Frontal cortex (tissue), 4 donors: ENCODE measurements at places on chromosomes 11 and 22. TPM values are rescaled to one million over a fixed set of nuclear protein-coding genes. Genes with fewer than 3 reads are reported as not detected.

DNA sequence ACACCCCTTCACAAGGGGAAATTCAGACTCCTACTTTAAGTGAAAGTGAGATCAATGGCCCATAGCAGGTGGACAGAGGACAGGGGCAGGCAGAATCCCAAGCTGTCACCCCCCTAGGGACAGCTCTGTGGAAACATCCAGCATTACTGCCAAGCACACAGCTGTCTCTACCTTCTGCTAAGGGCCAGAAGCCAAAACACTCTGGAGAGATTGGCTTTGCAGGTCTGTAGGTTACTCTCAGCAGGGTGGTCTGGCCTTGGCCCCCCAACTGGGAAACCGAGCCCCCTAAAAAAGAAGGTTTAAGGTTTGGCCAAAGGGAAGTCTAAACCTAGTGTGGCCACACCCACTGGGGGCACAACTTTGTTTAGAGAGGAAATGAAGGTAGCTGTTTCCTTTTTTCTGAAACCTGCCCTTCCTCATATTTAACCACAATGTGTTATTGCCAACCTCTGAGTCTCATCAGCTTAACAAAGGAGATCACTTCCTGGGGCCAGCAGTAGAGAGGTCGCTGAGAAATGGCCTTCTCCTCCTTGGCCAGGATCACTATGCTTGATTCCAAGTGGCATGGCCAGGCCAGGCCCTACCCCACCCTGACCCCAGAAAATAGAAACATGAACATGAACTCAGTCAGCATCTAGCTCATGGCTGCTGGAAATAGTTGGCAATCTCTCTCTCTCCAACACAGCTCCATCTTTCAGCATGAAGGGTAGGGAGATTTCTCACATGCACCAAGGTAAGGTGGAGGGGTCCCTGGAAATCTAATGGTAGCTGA lies 25.9 kb upstream of the SCARF2 start:
- DNase-seq, result no peak

DNA sequence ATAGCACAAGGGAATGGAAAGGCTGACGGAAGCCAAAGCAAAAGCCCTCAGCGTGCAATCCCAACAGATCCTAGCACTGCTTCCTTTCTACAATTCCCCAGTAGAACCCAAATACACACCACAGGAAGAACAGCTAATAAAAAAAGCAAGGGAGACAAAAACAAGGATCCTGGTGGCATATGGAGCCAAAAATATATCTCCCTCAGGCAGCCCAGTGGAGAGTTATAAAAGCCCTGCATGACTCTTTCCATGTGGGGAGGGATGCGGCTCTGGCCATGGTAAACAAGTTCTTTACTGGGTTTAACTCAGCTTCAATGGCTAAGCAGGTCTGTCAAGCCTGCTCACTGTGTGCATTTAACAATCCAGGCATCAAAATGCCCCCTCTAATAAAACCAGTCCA lies 88.1 kb downstream of the PIWIL4 start:
- DNase-seq, result no peak

GRCh38 chr11:133886029-133886428 lies 40.7 kb upstream of the SPATA19 start:
- no peak for DNase-seq

LYVE1 gene
- total RNA-seq, result 6.9 TPM

GRCh38 chr22:36326178-36327161 lies 61.3 kb downstream of the MYH9 start:
- no peak for DNase-seq

GRCh38 chr11:8586184-8586583 lies 7.8 kb downstream of the STK33 start:
- no peak for DNase-seq

DNA sequence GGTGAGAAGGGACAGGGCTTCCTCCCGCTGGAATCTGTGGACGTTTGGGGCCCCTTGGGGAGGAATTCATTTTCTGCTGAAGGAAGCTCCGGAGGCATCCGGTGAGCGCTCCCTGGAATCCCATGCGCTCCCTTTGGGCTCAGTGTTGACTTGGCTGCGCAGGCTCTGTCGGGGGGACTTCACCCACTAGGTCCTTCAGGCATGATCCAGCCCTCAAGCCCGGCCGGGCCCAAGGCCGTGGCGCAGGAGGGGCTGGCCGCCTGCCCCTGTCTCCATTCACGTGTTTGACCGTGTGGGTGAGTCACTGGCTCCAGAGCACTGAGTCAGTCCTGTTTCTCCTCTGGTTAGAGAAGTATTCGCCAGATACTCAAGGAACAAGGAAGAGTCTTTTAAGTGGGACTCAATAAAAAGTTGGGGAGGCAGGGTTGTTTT lies 1.4 kb downstream of the CTTN start:
- peak; percentile 47 for DNase-seq

RFPL3 gene
- not detected for total RNA-seq

CYB5R2 gene
- 2.0 TPM for total RNA-seq

- DNase-seq, result no peak
Observed at GRCh38 chr11:73225001-73225686, 7.1 kb downstream of the P2RY2 start.

DNA sequence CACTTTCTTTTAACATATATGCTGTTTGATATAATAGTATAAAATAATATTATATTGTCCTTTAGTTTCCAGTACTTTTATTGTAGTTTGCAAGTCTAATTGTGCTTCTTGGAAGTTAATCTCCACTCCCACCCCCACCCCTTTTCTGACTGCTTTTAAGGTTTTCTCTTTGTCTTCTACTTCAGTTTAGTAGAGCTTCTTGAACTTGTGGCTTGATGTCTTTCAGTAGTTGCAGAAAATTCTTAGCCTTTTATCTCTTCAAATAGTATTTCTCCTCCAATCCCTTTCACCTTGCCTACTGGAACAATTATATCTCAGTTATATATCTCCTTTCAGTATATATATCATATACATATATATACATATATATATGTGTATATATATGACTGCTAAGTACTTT lies 56.6 kb downstream of the PARVG start:
- DNase-seq, result no peak

- DNase-seq, result no peak
Observed at GRCh38 chr11:109075976-109076375, 346.0 kb upstream of the C11orf87 start.

DNA sequence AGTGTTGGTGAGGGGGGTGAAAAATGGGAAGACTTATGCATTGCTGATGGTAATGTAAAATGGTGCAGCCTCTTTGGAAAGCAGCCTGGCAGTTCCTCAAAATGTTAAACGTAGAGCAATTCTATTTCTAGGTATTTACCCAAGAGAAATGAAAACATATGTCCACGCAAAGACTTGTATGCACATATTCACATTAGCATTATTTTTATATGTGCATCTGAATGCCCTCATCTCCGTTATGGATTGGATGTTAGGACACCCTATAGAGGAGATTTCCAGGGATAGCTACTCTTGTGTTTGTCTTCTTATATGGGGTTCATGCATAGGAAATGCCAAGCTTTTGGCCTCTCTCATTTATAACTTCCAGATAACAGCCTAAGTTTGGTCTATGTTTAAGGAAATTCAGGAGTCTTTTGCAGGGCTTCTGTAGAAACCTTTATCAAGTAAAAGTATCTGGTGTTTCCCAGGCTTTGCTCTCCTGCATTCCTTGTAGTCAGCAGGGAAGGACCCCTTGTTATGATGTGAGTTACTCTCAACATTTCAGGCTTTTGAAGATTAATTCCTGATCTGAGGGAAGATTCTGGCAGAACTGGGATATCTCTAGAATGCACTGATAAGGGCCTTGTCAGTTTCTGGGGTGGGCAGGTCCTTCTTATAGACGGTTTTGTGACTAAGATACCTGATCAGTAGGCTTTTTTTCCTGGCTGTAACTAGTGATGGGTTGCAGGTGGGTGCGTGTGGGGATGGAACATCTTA lies 116.8 kb downstream of the TEAD1 start:
- DNase-seq, result no peak

RCOR2 gene
- 14.3 TPM for total RNA-seq

DNA sequence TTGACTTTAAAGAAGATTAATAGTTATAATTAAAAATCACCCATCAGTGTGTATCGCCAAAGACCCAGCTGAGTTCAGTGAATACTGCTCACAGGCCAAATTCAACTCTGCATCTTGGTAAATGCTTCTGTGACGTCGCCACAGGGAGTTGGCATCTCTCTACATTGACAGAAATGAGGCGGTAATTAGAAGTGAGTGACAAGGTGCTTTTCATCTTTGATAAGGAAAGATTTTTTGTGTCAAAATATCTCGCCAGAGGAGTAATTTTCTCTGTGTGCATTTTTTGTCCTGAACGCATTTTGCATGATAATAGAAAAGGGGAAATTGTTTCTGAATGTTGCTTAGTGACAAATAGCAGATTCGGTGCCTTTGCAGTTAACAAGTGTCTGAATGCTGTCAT lies 345.8 kb downstream of the CNTN5 start:
- DNase-seq, result no peak

GRCh38 chr11:66459138-66459778 lies 7.4 kb upstream of the PELI3 start:
- DNase-seq, result no peak

TMEM191C gene
- 2.4 TPM for total RNA-seq

- DNase-seq, result no peak
Observed at GRCh38 chr11:36443661-36444060, 66.4 kb downstream of the TRAF6 start.

DNA sequence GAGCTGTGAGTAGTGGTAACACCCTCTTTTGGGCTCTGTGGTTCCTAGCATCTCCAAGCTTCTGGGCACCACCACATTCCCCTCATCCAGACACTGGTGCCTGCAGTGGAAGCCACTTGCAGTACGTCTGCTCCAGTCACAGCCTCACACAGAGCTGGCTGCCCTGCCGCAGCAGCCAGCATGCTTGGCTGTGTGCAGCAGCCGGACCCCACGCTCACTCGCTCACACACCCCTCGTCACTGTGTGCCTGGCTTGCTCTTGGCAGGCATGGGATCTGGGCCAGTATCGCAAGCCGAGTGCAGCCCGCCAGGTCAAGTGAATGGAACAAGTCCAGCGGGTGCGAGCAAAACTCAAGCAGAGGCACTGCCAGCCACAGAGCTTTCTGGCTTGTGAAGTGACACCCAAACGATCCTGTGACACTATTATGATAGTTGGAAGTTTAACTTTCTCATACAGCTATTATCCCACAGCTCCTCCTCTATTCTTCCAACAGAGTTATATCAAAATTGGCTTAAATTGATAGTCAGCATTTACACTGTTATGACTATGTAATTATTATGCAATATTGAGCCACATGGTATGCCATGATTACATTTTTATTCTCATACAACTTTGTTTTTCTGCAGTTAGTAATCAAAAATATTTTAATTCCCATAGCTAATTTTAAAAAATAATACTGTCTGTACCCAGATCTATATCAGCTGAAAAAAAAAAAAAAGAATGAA lies 89.0 kb downstream of the CCDC73 start:
- DNase-seq, result no peak

OR2AG2 gene
- total RNA-seq, result 0.41 TPM

KRTAP5-11 gene
- not detected for total RNA-seq

- no peak for DNase-seq
Observed at GRCh38 chr11:12853652-12854296, 155.3 kb upstream of the RASSF10 start.

SSRP1 gene
- 53.8 TPM for total RNA-seq

DNA sequence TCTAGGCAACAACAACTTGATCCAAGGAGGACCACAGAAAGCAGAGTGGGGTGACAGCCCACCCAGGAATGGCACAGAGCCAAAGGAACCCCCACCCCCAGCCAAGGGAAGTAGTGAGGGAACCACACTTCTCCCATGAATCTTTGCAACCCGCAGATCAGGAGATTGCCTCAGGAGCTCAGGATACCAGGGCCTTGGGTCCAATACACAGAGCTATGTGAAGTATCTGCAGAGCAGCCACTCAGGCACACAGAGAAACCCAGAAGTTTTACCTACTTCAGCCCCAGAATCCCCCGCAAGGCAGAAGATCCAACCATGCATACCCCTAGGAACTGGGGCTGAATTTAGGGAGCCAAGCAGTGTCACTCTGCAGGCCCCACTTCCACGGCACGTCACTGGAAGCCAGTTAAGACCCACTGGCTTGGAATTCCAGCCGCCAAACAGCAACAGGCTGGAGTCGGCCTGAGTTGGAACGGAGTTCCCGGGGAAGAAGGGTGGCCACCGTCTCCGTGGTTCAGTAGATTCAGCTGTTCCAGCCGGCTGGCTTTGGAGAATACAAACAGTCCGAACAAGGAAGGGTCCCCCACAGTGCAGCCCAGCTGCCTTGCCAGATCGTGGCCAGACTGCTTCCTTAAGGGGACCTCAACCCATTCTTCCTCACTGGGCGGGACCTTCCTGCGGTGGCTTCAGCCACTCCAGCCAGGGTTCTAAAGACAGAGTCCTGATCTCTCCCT lies 174.1 kb downstream of the TTC28 start:
- no peak for DNase-seq

NCF4 gene
- total RNA-seq, result 2.0 TPM

DNA sequence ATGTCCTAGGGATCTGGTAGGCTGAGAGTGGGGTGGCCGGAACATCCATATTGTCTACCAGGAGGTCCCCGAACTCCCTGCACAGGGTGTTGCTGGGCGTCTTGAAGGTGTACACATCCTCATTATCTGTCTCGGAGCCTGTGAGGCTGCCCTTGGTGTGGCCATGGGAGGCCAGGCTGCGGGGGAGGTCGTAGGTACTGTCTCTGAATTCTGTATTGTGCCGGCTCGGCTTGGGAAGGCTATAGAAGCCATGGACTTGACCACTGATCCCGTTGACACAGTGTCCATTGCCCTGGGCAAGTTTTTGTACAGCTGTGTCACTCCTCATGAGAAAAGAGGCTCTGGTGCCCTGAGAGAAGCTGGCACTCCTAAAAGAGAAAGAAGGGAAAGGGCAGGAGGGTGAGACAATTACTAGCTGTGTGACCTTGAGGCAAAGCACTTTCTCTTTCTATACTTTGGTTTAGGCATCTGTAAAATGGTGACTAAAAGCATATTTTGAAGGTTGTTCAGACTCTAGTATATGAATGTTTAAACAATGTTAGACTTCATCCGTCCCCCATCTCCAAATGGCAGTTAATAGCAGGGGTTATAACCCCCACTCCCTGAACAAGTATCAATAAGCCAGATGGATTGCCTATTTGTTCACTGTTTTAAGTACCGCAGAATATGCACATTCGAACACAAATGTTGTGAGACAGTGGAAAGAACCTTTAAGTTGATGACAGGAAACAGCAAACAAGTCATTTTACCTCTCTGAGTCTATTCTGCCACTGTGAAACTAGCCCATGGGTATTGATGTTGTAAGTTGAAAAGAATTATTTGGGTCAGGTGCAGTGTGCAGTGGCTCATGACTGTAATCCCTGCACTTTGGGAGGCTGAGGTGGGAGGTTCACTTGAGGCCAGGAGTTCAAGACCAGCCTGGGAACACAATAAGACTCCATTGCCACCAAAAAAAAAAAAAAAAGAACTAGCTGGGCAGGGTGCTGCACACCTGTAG lies 38.3 kb downstream of the USP35 start:
- DNase-seq, result no peak

GRCh38 chr11:74746868-74747267 lies 1.8 kb upstream of the RNF169 start:
- DNase-seq, result no peak

BLID gene
- total RNA-seq, result 1.2 TPM

FOLH1 gene
- 4.9 TPM for total RNA-seq

KDM4E gene
- total RNA-seq, result not detected

SIK2 gene
- total RNA-seq, result 13.9 TPM

DNA sequence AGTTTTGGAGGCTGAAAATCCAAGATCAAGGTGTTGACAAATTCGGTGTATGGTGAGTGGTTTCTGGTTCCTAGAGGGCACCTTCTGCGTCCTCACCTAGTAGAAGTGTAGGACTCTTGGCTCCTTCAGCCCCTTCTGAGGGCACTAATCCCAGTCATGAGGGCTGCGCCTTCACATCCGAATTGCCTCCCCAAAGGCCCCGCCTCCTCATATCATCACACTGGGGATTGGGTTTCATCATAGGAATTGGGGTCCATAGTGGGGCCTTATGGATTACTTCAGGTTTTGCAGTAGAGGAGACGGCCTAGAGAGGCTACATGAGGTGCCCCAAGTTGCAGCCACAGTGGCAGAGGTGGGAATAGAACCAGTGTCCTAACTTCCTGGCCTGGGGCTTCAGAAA lies 87.1 kb downstream of the CEP164 start:
- no peak for DNase-seq
